ENCODE measurements at places on chromosomes 2 and 18.

- DNase-seq, result no peak
Measured at GRCh38 chr2:37400041-37400440, 55.6 kb downstream of the QPCT start.

- DNase-seq, result no peak
Measured at GRCh38 chr2:6942848-6943247, 25.6 kb downstream of the RNF144A start.

- DNase-seq, result peak; percentile 4
Measured at GRCh38 chr18:50334546-50335152, 40.2 kb upstream of the SKA1 start.

DNA sequence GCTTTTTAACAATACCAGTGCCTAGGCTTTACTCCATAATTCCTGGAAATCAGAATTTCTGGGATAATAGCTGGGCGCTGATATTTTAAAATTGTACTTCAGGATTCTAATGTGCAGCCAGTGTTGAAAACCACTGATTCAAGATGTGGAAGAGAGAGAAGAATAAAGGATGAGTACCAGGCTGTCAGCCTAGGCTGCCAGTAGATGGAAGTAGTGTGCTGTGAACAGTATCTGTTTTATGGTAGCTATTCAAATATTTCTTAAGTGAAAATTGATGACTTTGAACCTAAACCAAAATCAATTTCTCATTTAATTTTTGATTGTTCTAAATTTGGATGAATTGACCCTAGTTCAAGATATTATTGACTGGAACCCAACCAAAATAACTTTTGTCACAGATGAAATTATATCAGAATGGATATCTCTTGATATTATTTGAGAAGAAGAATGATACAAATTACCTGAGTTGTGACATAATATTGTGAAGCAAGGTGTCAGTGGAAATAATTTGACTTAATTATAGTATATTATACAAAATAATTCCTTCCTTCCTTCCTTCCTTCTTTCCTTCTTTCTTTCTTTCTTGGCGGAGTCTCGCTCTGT is 88.0 kb downstream of the COMMD1 start:
- peak; percentile 59 for DNase-seq
